ENCODE measurements at places on chromosomes 12 and 14.

DNA sequence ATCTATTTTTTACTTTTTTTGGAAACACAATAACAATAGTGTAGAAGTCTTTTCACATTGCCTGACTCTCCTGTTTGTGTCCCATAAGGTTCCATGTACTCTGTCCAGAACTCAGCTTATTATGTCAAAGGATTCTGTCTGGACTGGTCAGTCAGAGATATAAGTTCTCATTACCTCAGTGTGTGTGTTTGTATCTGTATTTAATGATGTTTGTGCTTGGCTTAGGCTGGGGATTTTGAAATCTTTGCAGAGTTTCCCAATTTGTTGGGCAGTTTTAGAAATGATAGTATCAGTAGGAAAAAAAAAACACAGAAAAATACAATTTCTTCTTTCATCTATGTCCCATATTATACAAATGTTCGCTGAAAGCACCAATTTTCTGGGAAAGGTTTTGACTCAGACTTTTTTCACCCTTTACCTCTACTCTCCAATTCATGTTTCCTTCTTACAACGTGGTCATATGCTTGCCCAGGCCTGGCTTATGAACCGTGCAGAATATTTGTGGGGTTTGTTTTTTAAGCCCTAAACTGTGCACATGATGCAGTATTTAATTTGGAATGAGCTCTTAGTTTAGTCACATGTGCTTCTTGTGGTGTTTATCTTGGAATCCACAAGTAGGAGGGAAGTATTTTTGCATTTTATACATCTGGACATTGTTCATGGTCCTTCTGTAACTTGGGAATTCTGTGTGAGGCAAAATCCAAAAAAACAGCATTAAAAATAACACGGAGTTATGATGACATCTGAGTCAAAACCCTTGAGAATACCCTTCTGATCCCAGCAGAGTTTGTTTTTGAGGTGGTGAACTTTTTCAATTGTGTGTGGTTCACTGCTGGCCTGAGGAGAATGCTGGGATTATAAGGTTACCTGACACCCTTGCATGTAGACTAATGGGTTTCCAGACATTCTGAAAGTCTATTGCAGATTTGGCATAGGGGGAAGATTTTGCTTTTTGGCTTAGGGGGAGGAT is 121.2 kb downstream of the RAD51B start:
- no peak for DNase-seq

- no peak for DNase-seq
Measured at GRCh38 chr12:111444314-111444924, 38.7 kb downstream of the SH2B3 start.

- DNase-seq: no peak
Measured at GRCh38 chr12:80681-81190, 14.2 kb downstream of the IQSEC3 start.

GRCh38 chr12:79859646-79860045 is 75.3 kb downstream of the PPP1R12A start:
- no peak for DNase-seq

GRCh38 chr12:6383572-6384498 is at the start of gene LTBR:
TSS of gene LTBR (plus strand) at chr12:6384162. CDS start at chr12:6384359, 197 bp downstream.
- no peak for DNase-seq
